Activated CD4-positive, alpha-beta T cell treated with anti-CD3 and anti-CD28 coated beads for 1 hour (primary cell): ENCODE measurements at places on chromosomes 11 and 22.

GRCh38 chr22:30079952-30080533 lies at the start of gene HORMAD2:
HORMAD2 (plus strand) TSS chr22:30080464; CDS start chr22:30093953, 13,489 bp downstream.
- DNase-seq = no peak

DNA sequence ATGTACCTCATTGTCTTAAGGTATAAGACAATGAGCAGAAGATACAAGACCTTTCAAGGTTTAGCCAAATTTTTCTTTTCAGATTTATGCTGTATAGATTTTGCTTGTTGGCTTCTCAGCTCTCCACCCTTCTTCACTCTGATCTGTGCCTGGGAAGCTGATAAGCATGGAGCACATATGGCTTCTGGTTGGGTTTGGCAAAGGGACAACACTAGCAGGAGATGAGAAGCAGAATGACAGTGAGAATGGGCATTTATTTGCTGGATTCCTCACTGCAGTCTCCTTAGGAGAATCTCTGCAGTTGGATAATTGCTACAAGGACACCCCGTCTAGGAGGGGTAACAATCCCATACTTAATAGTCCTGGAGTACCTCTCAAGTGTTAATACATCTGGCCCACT lies 474.8 kb upstream of the CCDC90B start:
- no peak for DNase-seq

GRCh38 chr11:31809857-31810778 lies 1.0 kb downstream of the PAX6 start:
- no peak for DNase-seq

- DNase-seq = no peak
Measured at GRCh38 chr11:44774108-44774507, 47.3 kb downstream of the TSPAN18 start.

DNA sequence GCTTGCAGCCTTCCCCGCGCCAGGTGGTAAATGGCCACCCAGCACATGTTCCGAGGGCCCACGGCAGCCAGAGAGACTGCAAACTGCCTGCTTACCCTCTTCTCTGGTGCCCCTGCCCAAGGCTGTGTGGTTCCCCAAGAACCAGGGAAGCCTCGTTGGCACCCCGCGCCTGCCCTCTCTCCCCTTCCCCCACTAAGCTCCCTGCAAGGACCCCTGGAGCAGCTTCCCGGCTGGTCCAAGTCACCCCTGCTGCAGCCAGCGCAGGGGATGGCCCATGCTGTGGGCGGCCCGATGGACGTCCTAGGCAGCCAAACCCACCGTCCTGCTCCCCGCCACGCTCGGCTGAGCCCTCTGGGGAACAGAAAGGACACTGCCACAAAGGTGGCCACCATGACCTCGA lies 30.2 kb downstream of the MACROD1 start:
- no peak for DNase-seq

DNA sequence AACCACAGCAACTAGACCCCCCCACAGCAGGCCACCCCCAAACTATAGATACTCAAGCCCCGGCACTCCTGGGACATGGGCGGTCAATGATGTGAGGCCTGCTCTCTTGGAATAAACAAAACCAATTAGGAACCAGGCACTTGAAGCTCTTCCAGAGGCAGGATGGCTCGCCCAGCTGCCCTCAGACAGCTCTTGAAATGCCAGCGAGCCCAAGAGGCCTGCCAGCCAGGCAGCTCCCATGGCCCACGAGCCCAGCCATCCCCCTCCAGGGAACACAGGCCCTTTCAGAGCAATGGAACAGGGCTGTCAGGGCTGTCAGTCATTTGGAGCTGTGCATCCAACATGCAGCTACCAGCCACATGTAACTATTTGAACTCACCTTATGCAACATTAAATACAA lies 34.0 kb upstream of the TFIP11 start:
- DNase-seq = no peak

GRCh38 chr11:69055598-69056516 lies 7.1 kb downstream of the TPCN2 start:
- DNase-seq = no peak

DNA sequence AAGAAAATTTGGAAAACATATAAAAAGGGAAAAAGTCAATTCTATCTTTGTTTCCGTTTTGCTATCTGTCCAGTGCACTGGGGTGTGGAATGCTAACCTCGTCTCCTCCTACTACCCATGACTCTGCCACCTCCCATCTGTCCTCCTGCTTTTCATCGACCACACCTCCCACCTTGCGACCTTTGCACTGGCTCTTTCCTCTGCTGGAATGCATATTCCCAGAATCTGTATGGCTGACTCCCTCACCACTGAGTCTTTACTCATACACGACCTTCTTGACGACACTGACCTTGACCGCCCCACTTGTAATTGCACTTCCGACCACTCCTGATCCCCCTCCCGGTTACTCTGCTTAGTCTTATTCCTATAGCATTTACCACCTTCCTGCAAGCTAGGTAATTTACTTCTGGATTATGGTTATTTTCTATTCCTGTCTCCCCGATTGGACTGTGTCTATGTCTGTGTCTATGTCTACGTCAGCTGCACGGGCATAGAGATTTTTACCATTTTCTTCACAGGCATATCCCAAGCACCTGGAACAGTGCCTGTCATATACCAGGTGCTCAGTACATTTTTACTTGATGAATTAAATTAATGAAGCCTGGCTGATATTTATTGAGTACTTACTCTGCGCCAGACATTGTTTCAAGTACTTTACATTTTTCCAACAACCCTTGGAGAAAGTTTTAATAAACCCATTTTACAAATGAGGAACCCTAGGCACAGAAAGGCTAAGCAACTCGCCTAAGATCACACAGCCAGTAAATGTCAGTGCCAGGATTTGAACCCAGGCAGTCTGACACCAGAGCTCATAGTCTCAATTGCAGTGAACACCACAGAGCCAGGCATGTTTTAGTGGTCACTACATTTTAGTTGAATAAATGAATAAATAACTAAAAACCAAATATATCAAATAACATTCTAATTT lies 89.3 kb upstream of the SLC22A12 start:
- DNase-seq = no peak

DNA sequence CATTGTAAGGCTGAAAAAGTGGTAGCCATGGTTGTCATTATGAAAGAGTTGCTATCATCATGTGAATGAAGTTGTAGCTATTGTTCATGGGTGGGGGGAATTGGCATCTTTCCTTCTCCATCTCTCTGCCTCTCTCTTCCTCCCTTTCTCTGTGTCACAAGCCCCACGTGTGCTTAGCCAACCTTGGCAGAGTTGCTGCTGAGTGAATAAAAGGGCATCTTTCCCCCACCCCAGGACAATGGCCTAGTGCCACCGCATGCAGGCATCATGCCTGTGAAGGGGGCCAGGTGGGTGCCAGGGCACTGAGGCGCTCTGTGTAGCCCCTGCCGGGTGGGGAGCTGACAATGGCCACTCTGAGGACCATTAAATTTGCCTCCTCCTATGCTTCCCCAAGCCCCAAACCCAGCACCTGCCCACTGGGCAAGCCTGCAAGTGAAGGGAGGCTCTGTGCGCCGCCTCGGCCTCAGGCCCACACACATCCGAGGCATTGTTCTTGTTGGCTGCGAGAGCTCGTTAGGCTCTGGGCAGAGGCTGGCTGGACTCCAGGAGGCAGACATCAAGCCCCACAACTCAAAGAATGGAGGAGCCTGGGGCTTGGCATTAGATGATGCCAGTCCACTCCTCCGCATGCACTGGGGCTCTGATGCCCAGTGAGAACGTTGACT lies 103.9 kb downstream of the SEZ6L start:
- DNase-seq = no peak
